ENCODE measurements at places on chromosomes 4 and X. TPM values are rescaled to one million over a fixed set of nuclear protein-coding genes. Genes with fewer than 3 reads are reported as not detected.

UNC5C gene
- 3.9 TPM for total RNA-seq

TENM3 gene
- 3.6 TPM for total RNA-seq

HHIP gene
- under 0.01 TPM for total RNA-seq

VCX2 gene
- not detected for total RNA-seq

TMPRSS11B gene
- total RNA-seq, result not detected

MEPE gene
- total RNA-seq, result not detected

HSFX3 gene
- not detected for total RNA-seq

DGAT2L6 gene
- not detected for total RNA-seq

MAGEA3 gene
- total RNA-seq, result not detected

TMPRSS11F gene
- not detected for total RNA-seq

Measured in fibroblast of lung (primary cell).